ENCODE measurements at places on chromosomes 12 and 14.

- no peak for DNase-seq
These were observed 34.9 kb upstream of the ZNF740 start for GRCh38 chr12:53145383-53146260.

DNA sequence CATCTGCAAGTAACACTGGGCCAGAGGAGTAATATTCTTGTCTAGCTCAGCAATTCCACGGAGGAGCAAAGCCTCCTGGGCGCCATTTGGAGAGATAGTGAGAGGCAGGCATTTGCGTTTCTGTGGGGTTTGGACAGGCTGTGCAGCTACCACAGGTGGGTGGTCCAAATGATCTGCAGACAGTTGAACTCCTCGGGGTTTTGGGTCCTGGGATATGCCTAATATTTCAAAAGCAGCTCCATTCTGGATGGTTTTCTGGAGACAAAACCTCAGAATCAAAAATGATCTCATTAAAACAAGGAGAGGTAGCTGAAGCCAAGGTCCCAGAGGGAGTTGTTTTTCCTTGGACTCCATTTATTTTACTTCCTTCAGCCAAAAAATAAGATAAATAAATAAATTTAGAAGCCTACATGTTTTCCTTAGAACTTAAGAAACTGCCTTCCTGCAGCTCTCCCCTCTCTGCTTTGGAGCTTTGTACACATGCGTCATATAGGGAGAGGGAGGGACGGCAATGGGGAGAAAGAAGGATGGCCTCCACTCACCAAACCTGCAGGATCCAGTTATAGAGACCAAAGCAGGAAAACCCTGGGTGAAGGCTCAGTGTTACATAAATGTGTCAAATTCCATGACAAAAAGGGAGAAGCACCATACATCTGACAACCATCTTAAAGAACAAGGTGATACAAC, 227.3 kb upstream of the DAAM1 start:
- no peak for DNase-seq

DNA sequence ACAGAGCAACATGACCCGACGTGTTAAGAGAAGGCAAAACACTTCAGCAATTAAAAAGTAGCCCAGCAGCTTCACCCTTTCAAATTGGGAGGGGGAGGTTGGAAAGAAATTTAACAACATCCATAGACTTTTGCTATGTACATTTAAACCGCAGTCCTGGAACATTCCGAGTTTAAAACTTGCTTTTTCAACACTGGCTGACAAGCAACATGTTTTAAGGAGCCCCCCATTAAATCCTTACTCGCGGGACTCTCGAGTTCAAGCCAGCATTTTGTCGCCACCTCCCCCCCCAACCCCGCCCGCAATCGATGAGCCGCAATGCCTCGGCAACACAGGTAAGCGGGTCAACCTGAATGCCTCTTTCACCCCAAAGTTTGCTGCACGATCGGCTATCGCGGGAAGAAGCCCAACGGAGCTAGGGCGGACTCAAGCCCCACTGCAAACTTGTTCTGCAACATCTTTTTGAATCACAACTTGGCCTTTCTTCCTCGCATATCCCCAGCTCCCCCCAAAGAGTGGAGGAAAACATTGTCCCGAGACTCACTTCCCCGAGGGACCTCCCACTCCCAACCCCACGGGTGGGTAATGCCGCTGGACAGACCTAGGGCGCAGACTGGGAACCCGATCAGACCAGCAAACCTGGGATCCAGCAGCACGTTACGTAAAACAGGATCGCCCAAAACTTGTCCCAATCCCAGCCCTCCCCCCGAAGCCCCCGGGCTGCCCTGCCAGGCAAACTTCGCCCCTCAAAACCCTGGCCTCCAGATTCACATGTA, 777 bp downstream of the ZFP36L1 start:
- no peak for DNase-seq

DNA sequence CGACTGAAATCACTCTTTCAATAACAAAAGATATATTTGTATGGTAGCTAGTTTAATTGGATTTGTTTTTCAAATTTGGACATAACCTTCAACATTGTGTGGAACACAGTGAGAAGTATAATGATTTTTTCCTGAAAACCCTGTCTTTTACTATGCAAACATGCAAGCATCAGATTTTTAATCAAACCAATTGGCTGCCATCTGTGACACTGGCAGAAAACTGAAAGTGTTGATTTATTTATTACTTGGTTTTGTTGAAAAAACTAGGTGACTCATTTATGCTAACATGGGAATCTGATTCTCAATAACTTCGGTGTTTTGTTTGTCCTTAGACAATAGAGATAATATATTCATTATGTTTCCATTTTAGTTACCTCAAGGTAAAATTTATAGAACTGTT, 82.0 kb downstream of the NTS start:
- no peak for DNase-seq

- DNase-seq: no peak
These were observed 4.4 kb downstream of the TULP3 start for GRCh38 chr12:2895051-2895451.

DNA sequence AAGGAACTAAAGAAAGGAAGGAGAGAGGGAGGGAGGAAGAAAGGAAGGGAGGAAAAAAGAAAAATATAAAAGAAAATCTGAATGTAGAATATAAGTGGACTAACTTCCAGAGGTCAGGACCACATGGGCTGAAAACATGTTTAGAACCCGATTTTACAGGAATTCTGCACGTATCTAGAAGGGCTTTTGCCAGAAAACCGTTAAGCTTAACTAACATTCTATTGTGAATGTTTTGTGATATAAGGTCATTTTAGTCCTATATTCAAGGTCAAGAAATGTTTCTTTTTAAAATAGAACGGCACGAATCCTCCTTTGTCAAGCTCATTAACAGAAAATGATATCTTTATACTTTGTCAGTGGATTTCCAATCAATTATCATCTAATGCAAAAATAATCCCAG, 13.1 kb downstream of the PTCSC3 start:
- no peak for DNase-seq

DNA sequence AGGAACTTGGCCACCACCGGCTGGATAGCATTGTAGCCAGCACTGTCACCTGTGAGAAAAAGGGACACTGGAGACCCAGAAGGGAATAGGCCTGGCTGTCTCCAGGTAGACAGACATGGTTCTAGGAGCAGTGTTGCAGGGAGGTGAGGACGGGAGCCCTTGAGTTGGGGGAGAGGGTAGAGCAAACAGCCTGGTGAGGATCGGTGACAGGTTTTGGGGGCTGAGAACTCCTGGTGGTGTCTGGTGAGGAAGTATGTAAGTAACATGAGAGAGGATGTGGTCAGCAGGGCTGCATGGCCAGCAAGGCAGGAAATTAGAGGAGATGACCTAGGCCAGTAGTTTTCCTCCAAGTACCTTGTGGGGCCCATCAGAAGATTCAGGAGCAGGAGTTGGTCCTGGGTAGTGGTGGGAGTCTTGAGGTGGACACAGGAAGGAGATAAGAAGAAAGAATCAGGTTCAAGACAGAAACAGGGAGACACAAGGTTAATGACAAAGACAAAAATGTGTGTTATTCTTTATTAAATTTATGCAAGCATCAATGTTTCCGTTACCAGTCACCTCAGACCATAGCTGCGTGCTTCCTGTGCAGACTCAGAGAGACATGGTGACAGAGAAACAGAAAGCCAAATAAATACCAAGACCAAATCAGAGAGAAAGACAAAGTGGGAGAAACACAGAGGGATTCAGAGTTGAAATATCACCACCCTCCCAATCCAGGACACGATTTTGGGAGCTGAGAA, at the start of gene ARHGAP9:
Gene ARHGAP9, minus strand, starts transcription at position 491 of the 740 bp plus-strand sequence. Its CDS starts 460 bp downstream, at position 31.
- no peak for DNase-seq

DNA sequence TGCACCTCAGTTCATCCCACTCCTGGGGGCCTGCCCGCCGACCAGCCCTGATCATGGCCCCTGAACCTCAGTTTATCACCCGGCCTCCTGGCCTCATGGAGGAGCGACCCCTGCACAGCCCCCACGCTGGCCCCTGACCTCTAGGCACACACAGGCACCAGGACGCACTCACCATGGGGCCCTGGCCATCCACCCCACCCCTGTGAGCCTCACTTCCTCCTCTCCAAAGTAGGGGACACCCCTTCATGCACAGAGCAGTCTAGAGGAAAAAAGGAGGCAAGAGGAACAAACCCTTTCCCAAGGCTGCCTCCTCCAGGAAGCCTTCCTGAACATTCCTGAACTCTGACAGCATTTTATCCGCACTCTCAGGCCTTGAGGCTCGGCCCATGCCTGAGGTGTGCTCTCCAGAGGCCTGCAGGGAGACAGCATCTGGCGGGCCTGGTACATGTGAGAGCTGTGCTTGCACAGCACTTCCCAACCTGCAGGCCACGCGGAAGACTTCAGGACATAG, 39.4 kb downstream of the CCNK start:
- DNase-seq: no peak

GRCh38 chr14:65075628-65076325, 26.5 kb downstream of the MAX start:
- DNase-seq: no peak

GRCh38 chr12:47414511-47414910, 291.3 kb downstream of the RPAP3 start:
- DNase-seq: no peak

DNA sequence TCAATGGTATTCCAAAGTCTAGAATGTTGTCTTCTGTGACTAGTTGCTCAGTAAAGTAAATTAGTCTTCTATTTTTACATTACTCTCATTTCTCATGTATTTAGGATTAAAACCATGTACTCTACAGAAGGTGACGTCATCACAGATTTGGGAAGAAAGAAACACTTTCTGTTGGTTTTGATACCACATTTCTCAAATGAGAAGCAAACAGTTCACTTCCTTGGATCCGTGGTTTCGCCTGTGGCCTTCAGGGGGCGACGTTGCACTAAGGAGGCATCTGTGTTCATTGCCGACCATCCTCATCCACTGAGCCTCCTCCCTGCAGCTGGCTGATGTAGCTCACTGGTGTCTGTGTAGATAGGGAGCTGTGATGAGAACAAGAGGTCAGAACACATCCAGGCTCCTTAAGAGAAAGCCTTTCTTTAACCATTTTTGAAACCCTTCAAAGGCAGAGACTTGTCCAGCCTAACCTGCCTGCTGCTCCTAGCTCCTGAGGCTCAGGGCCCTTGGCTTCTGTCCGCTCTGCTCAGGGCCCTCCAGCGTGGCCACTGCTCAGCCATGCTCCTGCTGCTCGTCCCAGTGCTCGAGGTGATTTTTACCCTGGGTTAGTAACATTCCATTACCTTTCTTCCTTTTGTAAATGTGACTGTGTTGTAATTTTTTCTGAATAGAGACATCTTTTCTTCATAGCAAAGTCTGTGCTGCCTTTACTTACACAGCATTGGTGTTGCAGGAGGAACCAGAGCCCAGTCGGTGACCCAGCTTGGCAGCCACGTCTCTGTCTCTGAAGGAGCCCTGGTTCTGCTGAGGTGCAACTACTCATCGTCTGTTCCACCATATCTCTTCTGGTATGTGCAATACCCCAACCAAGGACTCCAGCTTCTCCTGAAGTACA, 220.6 kb upstream of the OR4E1 start:
- no peak for DNase-seq

- no peak for DNase-seq
These were observed 21.1 kb downstream of the GYS2 start for GRCh38 chr12:21583587-21583986.

GRCh38 chr12:101784376-101784775, 45.1 kb upstream of the SYCP3 start:
- DNase-seq: no peak

DNA sequence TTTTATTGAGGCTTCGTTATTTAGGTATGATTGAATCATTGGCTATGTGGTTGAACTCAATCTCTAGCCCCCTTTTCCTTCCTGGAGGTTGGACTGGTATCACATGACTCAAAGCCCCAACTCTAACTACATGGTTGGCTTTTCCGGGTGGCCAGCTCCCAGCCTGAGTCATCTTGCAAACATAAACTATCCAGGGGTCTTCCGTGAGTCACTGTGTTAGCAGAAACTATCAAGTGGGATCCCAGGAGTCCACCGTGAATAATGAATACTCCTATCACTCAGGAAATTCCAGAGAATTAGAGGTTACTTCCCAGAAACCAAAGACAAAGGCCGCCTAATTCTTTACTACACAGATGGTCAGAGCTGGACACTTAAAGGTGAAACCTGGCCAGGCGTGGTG, 19.7 kb upstream of the PLEKHD1 start:
- DNase-seq: no peak

DNA sequence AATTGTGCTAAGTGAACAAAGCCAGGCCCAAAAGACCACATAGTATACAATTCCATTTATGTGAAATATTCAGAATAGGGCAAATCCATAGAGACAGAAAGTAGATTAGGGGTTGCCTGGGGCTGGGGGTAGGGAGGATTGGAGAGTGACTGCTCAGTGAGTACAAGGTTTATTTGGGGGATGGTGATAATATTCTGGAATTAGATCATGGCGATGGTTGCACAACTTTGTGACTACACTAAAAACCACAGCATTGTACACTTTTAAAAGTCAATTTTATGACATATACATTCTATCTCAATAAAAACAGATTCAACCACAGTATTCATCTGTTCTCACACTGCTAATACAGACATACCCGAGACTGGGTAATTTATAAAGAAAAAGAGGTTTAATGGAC, 68.7 kb upstream of the MAP1LC3B2 start:
- DNase-seq: no peak

DNA sequence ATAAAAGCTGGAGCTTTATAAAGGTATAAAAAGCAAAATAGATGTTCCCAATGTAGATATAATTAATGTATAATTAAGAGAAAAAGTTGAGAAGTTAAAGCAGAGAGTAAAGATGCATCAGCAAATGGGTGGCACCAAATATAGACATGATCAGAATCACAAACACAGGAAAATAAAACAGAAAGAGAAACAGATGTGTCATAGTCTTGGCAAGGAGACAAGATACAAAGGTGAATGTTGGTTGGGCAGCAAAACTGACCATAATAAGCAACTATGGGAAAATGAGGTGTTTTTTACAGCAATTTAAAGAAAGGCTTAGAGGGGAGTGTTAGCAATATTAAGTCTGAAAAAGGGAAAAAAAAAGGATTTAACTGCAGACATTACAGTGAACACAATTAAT, 135.4 kb upstream of the CLEC14A start:
- DNase-seq: no peak

DNA sequence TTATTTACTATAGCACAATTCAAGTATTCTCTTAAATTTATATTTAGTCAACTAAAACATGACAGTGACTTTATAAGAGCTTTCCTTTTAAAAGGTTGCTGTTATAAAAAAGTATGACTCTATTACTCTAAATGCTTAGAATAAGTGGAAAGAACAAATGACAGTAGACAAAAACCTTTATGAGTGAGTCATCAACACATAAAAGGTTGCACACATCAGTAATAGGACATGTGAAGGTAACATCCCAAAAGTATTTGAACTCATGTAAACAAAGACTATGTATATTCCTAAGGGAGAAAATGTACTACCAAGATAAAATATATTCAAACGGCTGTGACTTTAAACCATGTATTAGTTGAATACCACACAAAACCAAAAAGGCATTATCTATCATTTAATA, 98.8 kb downstream of the PAWR start:
- DNase-seq: no peak

DNA sequence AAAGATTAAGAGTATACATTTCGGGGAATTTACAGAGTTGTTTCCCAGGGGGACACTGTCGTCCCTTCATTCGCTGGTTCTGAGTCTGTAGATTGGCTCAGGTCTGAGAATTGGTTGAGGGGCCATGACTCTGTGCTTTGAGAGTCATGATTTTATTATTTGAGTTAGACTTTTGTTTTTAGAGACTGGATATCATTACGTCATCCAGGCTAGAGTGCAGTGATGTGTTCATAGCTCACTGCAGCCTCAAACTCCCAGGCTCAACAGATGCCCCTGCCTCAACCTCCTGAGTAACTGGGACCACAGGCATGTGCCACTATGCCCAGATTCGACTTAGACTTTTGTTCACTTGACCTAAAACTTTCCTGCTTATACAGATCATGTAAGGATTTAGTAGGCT, 112.3 kb upstream of the C14orf180 start:
- no peak for DNase-seq
